Mammary epithelial cell (primary cell): ENCODE measurements at places on chromosomes 2 and 18.

- no peak for DNase-seq
Measured at GRCh38 chr18:59332986-59333385, 14.5 kb upstream of the CPLX4 start.

GRCh38 chr2:44934983-44935728, 6.3 kb upstream of the SIX3 start:
- DNase-seq: peak; percentile 23

- DNase-seq: no peak
Measured at GRCh38 chr18:1483385-1483784, 578.7 kb downstream of the ADCYAP1 start.

GRCh38 chr2:126894082-126894481, 4.6 kb upstream of the TEX51 start:
- DNase-seq: no peak

GRCh38 chr18:64333584-64333983, 184.7 kb upstream of the LINC00305 start:
- no peak for DNase-seq

- DNase-seq: no peak
Measured at GRCh38 chr2:135637456-135638087, 104.1 kb upstream of the UBXN4 start.

DNA sequence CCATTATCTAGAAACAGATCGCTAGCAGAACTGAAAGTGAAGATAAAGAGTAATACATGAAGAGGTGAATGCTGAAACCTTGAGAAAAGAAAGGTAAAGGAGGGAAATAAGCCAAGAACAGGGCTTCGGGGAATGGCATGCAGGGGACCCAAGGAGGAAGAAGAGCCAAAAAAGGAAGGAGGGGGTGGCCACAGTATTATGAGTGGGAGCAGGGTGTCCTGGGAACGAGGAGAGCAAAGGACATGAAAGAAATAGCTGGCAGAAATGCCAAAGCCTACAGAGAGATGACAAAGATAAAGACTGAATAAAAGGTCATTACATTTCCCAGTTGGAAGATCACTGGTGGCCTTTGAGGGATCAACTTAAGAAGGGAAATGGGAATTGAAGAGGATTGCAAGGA, 82.9 kb downstream of the ACTR3 start:
- no peak for DNase-seq

DNA sequence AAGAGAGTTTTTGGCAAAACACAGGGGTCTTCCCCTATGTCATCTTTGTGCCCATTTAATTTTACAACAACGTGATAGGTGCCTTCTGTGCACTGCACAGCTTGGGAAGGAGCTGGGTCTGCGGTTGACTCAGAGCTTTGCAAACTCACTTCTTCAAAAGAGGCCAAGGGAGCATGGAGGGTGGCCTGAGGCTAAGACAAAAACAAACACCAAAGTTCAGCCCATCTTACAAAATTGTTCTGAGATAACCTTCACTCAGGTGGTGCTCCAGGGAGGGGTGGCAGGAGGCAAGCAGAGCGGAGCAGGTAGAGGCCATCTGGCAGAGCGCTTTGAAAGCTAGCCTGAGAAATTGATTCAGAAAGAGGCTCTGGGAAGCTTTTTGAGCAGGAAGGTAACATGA, 9.8 kb downstream of the SOWAHC start:
- DNase-seq: no peak

DNA sequence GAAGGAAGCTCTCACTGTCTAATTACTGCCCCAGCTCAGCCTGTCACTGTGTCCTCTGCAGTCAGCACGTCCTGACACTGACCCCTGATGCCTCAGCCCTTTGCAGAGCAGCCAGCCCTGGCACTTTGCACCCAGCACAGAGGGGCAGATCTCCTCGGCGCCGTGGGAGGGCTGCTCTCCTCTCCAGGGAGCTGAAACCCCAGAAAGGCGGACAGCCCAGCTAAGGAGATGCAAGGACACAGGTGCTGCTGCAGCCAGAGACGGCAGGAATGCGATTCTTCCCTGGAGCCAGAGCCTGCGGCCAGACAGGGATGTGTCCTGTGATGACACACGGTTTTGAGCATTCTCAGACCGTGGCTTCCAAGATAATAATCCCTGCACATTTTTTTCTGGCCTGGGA, 34.5 kb upstream of the SIX3 start:
- DNase-seq: no peak

GRCh38 chr18:73245345-73245744, 377.6 kb upstream of the NETO1 start:
- DNase-seq: no peak

- DNase-seq: peak; percentile 11
Measured at GRCh38 chr18:45291621-45292615, 323.4 kb upstream of the SLC14A2 start.
